Kidney epithelial cell (primary cell): ENCODE measurements at places on chromosomes 4 and X.

- no peak for DNase-seq
Observed at GRCh38 chrX:154300816-154301215, 5.2 kb downstream of the TKTL1 start.

- DNase-seq, result no peak
Observed at GRCh38 chr4:47640911-47641310, 155.8 kb downstream of the ATP10D start.

- no peak for DNase-seq
Observed at GRCh38 chrX:135984256-135984655, 979 bp upstream of the SLC9A6 start.

DNA sequence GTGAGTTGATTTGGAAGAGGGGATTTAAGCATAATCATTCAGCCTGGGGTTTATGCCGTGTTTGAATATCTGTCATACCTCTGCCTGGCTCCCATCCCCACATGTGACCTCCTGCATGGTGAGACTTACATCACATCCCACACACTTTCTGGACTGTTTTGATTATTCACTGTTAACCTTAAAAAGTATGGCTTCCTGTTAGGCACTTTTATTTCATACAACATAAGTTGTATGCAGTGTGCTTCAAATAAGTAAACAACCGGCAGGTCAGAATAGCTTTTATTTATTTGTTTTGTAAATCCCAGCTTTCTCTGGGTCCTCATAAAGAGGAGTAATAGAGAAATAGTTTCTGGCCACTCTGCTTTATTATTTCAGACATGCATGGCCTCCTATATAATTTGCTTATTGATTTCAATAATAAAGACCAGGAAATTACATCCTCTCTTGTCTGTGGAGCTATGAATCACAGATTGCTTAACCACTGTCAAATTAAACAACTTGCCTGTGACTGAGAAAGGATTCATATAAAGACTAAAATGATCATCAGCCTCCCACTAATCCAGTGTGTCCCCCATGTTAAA, 376.8 kb upstream of the ZFP42 start:
- no peak for DNase-seq

GRCh38 chr4:766559-767283, 59.2 kb downstream of the CPLX1 start:
- DNase-seq, result no peak

DNA sequence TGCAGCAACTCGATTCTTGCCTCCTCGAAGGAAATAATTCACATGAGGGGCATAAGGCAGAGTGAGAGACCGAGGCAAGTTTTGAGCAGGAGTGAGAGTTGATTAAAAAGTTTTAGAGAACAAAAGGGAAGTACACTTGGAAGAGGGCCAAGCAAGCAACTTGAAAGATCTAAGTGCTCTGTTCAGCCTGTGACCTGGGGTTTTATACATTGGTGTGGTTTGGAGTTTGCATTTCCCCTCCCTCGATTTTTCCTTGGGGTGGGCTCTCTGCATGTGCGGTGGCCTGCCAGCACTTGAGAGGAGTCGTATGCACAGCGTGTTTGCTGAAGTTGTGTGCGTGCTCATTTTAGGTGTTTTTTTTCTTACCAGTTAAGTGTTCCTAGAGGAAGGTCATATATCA, 356.4 kb downstream of the KLHL4 start:
- DNase-seq, result no peak

DNA sequence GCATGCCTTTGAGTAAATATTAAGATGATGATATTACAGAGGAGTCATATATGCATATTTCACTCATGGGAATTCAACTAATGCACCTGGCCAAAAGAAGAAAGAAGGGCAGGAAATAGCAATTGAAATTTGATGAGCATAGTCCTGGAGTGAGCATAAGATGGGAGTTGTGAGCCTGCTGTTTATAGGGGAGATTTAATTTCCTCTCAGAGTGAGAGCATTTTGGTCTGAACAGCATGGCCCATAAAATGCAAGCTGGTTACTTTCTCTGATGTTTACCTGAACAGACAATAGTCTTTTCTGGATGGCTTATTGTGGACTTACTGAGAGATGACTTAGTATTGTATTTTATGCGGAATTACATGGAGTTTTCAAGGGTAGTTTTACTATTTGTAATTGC, 53.6 kb downstream of the FHIP1A start:
- no peak for DNase-seq

GRCh38 chrX:139759637-139760036, 51.7 kb upstream of the MCF2 start:
- no peak for DNase-seq

GRCh38 chrX:17242470-17242869, 132.5 kb upstream of the NHS start:
- DNase-seq, result peak; percentile 1

DNA sequence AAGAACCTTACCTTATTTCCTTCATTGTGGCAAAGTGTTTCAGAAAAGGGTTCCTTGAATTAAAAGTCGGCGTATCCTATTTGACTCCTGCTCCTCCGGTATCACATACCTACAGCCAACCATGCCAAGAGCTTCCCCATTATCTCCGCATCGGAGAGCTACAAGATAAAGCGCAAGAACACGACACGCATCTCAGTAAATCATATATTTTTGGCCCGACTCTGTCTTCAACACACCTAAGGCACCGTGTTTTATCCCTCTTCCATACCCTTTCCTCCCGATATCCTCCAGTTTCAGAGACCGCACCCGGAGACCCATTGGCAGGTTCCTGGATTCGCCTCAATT, 497 bp upstream of the THAP9 start:
- no peak for DNase-seq

DNA sequence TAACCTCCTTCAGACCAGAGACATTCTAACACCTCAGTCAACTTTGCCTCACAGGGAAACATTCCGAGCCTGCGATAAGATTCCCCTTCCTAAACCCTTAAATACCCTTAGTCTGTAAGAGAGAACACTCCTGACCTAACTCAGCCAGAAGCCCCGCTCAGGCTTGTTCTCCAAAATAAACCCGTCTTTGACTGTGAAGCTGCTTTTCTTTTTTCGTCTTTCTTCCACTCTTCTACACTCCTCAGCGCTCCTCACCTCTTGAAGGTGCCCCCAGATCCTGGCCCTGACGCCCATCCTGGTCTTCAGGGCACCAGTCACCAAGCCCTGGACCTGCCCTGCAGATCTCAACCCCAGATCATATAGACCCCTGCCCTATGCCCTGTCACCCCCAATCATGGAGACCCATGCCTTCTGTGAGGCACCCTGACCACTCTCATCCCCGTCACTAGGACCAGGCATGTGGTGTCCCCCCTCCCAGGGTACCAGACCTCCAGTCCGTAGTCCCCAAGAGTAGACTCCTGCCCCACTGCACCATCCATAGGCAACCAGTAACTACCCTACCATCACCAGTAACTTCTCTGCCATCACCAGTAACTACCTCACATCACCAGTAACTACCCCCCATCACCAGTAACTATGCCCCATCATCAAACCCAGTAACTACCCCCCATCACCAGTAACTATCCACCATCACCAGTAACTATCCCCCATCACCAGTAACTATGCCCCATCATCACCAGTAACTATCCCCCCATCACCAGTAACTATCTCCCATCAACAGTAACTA, 3.5 kb downstream of the ASMTL start:
- DNase-seq, result no peak

- no peak for DNase-seq
Observed at GRCh38 chr4:169312690-169313422, 42.1 kb upstream of the SH3RF1 start.
